Frontal cortex (tissue), 4 donors: ENCODE measurements at places on chromosomes 5 and 9. TPM values are rescaled to one million over a fixed set of nuclear protein-coding genes. Genes with fewer than 3 reads are reported as not detected.

PCDHGA3 gene
- total RNA-seq, result 4.1 TPM

FOXD4L4 gene
- total RNA-seq, result 0.41 TPM

KCNV2 gene
- not detected for total RNA-seq

ANKRD20A1 gene
- total RNA-seq, result 6.5 TPM

PHF24 gene
- total RNA-seq, result 19.2 TPM

TRIP13 gene
- 8.2 TPM for total RNA-seq

PLPP1 gene
- 25.7 TPM for total RNA-seq

FYB1 gene
- 1.6 TPM for total RNA-seq

ERCC8 gene
- 31.8 TPM for total RNA-seq

CTXN3 gene
- total RNA-seq, result 13.9 TPM

UBQLN1 gene
- total RNA-seq, result 245 TPM

MYMK gene
- not detected for total RNA-seq

CDO1 gene
- total RNA-seq, result 53.8 TPM

SPAAR gene
- total RNA-seq, result 0.41 TPM

SGCD gene
- total RNA-seq, result 3.3 TPM

GPSM1 gene
- 71.7 TPM for total RNA-seq

ZCCHC9 gene
- total RNA-seq, result 11.8 TPM

BNC2 gene
- total RNA-seq, result 1.6 TPM

ORM1 gene
- 0.82 TPM for total RNA-seq

ARRDC3 gene
- 259 TPM for total RNA-seq

PFN3 gene
- 0.82 TPM for total RNA-seq

SPATA31C1 gene
- total RNA-seq, result not detected

NKD2 gene
- 2.9 TPM for total RNA-seq

SERF1A gene
- total RNA-seq, result 26.1 TPM

PCDHGA8 gene
- total RNA-seq, result 5.7 TPM

CDC25C gene
- 2.4 TPM for total RNA-seq

FCN2 gene
- not detected for total RNA-seq

ALDOB gene
- not detected for total RNA-seq

ZNG1C gene
- total RNA-seq, result 25.7 TPM

F2RL2 gene
- under 0.01 TPM for total RNA-seq

BTNL9 gene
- total RNA-seq, result 2.9 TPM

ANKRD55 gene
- total RNA-seq, result 2.0 TPM

CDKN2AIPNL gene
- total RNA-seq, result 68.1 TPM

CSF2 gene
- not detected for total RNA-seq

C9 gene
- under 0.01 TPM for total RNA-seq

PHYHD1 gene
- 1.2 TPM for total RNA-seq

IFNA13 gene
- not detected for total RNA-seq
